ENCODE measurements at places on chromosomes 11 and 22.

DNA sequence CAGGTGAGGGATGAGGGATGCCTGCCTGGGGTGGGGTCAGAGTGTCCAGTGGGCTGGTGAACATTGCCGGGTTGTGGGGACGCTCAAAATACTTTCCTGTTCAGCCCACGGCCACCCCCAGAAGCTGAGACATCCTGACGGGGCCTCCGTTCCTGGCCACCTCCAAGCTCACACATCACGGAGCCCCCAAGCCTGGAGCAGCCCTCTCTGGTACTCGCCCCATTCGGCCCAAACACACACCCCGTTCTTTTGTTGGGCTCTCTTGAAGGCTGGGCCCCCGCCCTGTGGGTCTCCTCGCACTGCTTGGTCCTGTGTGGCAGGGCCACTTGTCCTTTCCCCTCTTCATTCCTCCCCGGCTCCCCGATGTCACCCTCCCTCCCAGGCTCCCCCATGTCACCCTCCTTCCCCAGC lies 442.6 kb downstream of the TBC1D22A start:
- no peak for DNase-seq

- DNase-seq, result no peak
Observed at GRCh38 chr11:42806191-42806590, 505.6 kb upstream of the API5 start.

DNA sequence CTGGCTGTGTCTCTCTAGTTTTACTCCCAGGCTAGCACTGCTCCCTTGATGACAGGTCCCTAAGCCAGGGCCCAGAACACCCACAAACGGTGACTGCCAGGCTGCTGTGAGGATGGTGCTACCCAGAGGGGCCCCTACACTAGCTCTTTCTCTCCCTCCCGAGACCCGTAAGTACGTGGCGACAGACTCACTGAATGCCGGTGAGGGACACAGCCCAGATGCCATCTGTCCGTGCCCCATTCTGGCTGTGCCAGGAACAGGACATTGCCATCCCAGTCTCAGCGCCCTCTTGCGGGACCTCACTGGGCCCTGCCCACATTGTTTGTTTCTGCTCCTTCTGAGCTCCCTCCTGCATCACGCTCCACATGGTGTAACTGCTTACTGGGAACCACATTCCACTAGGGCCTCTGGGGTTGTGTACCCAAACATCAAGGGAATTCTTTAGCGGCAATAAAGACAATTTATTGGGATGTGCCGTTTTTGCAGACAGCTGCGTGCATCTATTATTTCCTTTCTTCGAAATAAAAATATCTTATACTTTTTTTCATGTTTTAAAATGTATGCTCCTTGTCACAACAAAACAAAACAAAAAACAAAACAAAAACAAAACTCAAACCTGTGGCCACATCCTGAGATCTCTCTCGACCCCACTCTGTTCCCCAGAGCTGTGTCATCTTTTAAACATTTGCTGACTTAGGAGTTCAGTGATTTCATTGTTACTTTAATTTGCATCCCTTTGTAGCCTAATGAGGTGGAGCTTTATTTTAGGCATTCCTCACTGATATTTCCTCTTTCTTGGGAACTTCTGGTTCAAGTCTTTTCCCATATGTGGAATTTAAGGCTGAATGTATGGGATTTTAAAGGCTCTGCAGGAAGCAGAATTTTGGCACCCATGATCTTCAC lies 4.4 kb upstream of the TPCN2 start:
- DNase-seq, result no peak

DNA sequence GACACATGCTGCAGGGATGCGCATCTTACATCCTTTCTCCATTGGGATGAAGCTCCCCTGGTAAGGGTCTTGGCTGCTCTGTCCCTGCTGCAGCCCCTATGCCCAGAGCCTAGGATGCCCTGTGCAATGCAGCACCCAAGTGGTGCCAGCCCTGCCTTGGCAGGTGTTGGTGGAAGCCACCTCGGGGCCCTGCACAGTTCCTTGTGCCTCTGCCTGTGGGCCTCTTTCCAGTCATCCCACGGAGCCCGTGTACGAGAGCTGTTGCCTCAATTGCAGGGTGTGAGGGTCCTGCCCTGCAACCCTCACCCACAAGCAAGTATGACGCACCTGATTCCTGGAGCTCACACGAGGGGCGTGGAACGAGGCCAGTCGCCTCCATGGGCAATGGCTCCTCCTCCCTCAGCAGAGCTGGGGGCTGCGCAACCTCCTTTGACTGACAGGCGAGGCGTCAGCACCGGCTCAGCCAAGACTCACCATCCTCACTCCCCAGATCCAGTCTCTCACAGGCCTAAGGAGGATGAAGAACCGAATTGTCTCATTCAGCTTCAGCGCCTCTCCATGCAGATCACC lies 719.6 kb downstream of the BRD1 start:
- no peak for DNase-seq

- no peak for DNase-seq
Observed at GRCh38 chr11:1235901-1236315, 13.0 kb downstream of the MUC5B start.
